ENCODE measurements at places on chromosomes 2 and 18.

GRCh38 chr2:46632349-46632748 is 153.0 kb downstream of the TMEM247 start:
- DNase-seq: peak; percentile 13

- no peak for DNase-seq
These were observed 4.0 kb downstream of the SNTG2 start for GRCh38 chr2:954687-955000.

DNA sequence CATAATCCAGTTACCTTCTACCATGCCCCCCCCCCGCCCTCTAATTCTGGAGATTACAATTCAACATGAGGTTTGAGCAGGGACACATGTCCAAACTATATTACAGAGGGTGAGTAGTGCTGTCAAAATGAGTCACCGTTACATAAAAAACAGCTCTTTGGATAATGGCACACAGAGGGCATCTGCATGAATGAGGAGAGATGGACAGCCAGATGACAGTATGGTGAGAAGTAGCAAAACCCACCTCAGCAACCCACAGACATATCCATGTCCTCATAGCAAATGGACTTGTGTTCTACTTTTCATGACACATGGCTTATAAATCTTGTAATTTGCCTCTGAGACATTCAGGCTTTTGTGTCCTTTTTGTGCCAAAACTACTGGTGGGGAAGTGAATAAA is 132.0 kb downstream of the EML6 start:
- no peak for DNase-seq

- no peak for DNase-seq
These were observed 198.2 kb upstream of the COPS8 start for GRCh38 chr2:236887531-236887930.

DNA sequence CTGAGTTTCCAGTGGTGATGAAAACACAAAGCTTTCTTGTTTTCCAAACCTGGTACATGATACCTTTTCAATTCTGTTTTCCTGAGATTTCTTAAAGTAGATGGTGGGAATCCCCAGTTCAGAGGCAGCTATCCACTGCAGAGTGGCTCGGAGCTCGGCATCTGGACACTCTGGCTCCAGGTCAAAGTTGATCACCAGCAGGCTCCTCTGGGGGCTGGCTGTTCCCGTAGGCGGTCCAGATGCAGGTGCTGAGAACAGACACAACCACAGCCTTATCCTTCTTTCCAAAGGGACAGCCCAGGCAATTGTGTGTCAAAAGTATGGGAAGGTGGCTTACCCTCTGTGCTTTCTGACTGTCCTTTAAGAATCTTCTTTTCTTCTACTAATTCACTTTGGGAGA is 119.5 kb downstream of the DAW1 start:
- DNase-seq: no peak

DNA sequence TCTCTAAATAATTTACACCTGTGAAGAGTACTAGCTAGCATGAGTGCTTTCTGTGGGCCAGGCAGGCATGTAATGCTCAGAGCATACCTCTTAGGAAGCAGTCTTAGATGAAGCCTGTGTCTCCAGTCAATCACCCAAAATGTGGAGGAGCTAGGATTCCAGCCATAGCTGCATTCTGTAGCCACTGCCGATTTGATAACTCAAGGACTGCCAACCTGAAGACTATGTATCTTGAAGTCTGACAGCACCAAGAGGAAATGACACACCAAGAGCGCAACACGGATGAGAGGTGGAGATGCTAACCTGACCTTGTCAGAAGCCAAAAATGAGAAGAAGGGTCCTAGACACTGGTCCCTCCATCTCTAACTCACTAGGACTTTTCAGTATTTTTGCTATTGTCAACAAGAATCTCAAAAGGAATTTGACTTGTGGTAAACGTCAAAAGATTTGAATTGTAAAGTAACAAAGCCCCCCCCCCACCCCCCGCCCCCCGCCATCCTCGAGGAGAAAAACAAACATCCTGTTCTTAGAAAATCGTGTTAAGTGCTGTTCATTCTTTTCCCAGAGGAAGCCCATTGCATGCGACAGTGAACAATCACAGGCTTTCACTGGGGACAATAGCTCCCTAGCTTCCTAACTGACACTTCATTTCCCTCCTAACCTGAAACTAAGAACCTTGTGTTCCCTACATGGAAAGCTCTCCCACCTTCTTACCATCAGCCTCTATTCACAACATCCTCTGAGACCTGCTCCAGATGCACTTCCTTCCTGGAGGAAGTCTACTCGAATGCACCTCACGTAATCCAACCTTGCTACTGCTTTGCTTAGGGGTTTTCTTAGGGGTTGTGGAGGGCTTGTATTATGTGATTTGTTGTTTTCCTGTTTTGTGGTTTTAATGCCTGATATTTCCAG is 14.7 kb downstream of the CDC42EP3 start:
- DNase-seq: no peak

- DNase-seq: no peak
These were observed 163.1 kb downstream of the CDH20 start for GRCh38 chr18:61496374-61496773.

- DNase-seq: no peak
These were observed 61.7 kb upstream of the ITGB6 start for GRCh38 chr2:160261732-160262131.

- DNase-seq: peak; percentile 26
These were observed 145.8 kb upstream of the ACAA2 start for GRCh38 chr18:49959176-49959575.

DNA sequence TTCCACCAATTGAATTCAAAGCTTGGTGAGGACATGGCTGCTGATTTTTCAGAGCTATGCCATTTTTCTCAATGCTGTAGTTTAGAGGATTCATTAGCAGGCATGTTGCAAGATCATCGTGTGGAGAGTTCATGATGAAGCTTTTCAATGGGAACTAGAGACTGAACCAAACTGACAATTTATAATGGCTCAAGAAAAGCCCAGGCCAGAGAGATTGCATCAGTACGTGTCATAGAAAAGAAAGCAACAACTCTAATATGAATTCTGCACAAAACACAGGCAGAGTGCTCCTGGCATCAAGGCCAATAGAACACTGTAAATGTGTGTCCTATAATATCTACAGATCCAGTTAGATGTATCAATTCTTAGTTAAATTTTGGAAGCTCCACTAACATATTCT is 477.6 kb downstream of the LRP1B start:
- no peak for DNase-seq

GRCh38 chr18:34600158-34600557 is 109.9 kb upstream of the DTNA start:
- no peak for DNase-seq

- DNase-seq: no peak
These were observed 57.3 kb downstream of the ARHGAP25 start for GRCh38 chr2:68791914-68792313.

- DNase-seq: no peak
These were observed 71.7 kb upstream of the WDR75 start for GRCh38 chr2:189369566-189369965.

DNA sequence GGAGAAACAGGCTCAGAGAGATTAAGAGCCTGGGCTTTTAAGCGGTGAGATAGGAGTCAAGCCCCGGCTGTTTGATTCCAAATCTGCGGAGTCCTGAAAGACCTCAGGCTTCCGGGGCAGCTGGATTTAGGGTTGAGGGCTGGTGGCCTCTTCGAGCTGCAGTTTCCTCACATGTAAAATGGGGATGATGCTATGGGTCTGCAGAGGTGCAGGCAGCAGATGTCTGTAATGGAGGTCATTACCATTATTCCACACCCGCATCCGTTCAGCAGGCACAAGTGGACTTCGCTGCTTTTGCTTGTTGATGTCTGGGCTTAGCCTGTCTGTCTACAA is 175.6 kb upstream of the HS6ST1 start:
- no peak for DNase-seq

GRCh38 chr2:59395119-59395518 is 1154.0 kb upstream of the FANCL start:
- no peak for DNase-seq

DNA sequence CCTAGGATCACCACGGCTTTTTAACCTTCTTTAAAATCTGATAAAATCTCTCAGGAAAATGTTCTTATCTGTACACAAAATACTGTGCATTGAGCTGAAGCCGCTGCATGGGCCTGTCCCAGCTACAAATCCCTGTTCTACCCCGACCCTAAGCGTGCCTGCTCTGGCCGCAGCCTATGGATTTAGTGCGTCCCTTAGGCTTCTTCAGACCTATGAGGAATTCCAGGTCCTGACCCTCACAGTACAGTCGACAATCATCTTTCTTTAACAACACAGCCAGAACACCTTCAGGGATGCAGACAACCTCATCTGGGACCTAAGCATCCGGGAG is 477 bp upstream of the WDCP start:
- no peak for DNase-seq

DNA sequence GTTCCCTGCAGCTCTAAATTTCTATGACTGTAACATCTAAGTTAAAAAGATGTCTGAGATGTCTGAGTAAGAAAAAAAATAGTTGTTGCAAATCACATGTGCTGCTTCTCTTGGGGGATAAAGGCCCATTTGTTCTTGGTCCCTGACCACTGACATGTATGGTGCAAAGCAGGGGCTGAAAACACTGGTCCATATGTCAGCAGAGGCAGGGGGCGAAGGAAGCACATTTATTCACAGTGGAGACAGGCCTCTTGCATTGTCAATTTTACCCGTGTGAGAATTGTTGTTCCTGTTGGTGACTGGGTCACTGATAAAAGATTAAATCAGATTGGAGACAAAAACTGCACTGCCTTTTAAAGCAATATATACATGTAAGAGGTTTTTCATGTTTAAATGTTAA is 38.8 kb downstream of the PRKCE start:
- no peak for DNase-seq

GRCh38 chr2:155095613-155096012 is 397.1 kb downstream of the KCNJ3 start:
- DNase-seq: no peak

DNA sequence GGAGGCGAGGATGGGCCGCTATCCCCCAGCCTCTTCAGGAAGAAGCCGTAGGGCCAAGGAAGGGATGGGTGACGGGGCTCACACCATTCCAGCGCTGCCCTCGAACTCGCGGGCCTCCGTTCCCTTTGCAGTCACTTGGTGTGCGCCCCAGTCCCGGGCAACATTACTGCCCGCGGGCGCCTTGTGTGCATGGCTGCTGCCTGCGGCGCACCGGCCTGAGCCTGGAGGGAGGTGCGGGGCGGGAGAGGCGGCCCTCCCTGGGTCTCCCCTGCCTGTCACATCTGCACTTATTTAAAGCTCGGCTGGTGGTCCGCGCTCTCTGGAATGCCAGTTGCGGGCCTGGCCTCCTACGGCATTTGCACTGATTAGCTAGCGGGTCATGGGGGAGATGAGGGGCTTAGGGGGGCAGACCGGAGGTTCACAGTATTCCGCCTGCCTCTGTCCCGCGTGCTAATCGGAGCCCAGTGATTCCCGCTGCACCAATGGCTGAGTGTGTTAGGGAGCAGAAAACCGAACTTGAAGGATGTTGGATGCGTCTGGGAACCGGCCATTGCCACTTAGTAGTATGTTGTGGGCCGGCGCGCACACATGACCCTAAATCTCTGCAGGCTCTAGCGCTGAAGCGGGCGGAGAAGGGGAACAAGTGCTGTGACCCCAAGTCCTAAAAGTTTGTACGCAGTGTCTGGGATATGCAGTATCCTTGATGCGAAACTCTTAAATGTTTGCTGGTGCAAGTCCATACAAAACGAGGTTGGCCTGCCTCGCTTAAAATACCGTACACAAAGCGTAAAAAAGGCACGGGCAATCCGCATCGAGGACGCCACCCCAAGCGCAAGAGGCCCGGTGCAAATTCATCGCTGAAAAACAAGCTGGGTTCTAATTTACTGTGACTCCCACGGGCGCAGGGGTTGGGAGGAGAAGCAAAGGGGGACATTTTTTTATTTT is 161.2 kb upstream of the SIX2 start:
- no peak for DNase-seq

- DNase-seq: no peak
These were observed 3.3 kb downstream of the ST6GAL2 start for GRCh38 chr2:106882673-106883072.

DNA sequence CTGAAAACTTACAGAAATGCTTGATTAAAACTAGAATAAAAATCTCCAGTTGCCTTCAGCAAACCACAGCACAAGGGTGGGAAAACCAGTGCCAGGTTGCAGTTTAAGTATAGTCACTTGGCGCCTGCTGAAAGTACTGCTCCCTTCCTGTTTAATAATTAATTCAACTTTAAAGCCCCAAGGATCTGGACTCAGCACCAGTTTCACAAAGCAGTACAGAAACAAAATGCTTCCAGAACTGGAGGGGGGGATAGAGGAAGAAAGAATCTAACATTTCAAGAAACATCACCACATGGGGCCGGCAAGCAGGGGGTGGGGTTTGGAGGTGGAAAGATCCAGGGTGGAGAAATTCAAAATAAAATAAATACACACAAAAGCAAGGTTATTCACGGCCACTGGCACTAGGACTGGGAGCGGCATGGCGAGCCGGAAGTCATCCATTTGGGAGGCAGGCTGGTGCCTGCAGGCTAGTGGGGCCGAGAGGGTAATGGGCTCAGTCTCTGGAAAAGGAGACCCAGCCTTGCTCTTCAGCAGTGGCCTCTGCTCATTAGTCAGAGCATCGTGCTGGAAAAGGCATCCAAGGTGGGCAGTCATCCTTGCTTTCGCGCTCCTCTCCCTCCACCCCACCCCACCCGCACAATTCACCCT is 85.8 kb downstream of the POU3F3 start:
- no peak for DNase-seq

DNA sequence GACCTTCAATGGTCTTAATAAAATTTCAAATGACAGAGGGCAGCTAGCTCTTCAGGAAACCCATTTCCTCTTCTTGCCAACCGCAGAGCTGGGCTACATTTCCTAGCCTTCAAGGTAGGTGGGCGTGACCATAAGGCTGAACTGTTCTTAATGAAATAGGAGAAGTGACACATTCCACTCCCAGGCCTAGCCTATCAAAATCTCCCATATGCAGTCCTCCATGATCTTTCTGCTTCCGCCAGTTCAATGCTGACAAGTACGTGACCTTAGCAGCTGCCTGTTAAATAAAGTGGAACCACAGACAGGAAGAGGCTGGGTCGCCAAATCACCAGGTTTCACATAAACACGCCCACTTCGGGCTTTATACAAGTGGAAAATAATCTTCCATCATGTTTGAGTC is 13.2 kb downstream of the SERPINE2 start:
- DNase-seq: peak; percentile 68

GRCh38 chr18:31294199-31294747 is 23.7 kb upstream of the DSG1 start:
- DNase-seq: no peak

GRCh38 chr2:10397878-10398277 is 50.2 kb downstream of the ODC1 start:
- no peak for DNase-seq

GRCh38 chr2:168555283-168555682 is 99.2 kb downstream of the CERS6 start:
- no peak for DNase-seq

GRCh38 chr2:223225266-223225665 is 173.3 kb downstream of the KCNE4 start:
- DNase-seq: no peak

- DNase-seq: no peak
These were observed 8.1 kb upstream of the CYP26B1 start for GRCh38 chr2:72155737-72156136.

All from activated CD4-positive, alpha-beta T cell treated with anti-CD3 and anti-CD28 coated beads, Interleukin-2, Interleukin-4, amounts not matched to agents 100 ng/mL and 50 ng/mL, durations not matched to agents 16 hours and 8 hours (primary cell).